Activated naive CD4-positive, alpha-beta T cell (primary cell): ENCODE measurements at places on chromosomes 5 and 9.

- no peak for DNase-seq
Observed at GRCh38 chr5:94802450-94802849, 184.0 kb downstream of the SLF1 start.

DNA sequence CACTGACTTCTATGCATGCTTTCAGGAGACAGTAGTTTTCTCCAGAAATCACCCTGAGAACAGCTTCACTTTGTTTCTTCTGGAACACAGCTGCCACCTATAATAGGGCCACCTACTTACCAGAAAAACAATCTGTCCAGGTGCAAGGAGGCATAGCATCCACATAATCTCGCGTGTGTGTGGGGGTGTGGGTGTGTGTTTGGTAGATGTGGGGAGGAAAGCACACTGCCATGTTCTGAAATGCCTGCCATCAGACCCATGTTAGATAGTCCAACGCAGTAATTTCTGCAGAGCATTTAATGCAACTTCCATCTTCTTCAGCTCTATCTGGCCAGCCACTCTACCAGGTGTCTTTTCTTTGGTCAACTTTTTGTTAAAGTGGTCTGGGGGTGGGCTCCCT lies 102.9 kb downstream of the ACER2 start:
- DNase-seq = no peak

- no peak for DNase-seq
Observed at GRCh38 chr9:129074106-129074505, 6.8 kb upstream of the DOLPP1 start.

DNA sequence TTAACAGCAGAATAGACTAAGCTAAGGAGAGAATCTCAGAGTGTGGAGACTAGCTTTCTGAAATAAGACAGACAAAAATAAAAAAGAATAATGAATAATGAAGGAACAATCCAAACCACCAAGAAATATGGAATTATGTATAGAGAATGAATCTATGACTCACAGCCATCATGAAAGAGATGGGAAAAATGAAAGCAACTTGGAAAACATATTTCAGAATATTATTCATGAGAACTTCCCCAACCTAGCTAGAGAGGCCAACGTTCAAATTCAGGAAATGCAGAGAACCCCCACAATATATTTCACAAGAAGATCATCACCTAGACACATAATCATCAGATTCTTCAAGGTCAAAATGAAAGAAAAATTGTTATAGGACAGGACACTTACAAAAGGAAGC lies 349.0 kb upstream of the MPDZ start:
- DNase-seq = no peak

GRCh38 chr9:16223074-16223871 lies 647.2 kb downstream of the BNC2 start:
- no peak for DNase-seq

DNA sequence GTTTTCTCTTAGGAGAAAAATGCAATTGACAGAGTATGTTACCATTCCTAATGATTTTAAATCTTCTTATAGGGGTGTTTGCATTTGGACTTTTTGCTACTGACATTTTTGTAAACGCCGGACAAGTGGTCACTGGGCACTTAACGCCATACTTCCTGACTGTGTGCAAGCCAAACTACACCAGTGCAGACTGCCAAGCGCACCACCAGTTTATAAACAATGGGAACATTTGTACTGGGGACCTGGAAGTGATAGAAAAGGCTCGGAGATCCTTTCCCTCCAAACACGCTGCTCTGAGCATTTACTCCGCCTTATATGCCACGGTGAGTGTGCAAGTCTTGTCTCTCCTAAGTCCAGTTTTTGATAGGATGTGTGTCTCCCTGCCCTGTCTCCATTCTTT lies 75.7 kb downstream of the BAAT start:
- no peak for DNase-seq

GRCh38 chr5:135272311-135272805 lies 126.7 kb downstream of the MACROH2A1 start:
- DNase-seq = no peak

DNA sequence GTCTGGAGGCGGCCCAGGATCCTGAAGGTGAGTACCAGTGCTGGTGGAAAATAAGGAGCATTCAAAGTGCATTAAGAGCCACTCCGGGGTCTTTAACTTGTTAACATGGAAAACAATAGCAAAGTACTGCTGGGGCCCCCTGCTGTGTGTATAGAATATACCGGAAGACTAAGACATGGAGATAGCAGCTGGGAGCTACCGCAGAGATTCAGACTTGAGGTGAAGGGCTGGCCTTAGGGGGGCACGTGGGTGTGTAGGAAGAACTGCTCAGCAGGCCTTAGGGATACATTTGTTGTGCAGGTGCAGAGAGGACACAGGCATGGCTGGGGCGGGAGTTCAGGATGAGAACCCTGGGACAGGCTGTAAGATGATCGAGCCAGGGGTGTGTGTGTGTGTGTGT lies 1.2 kb upstream of the DMRT1 start:
- DNase-seq = no peak

GRCh38 chr9:70603020-70603411 lies 188.6 kb upstream of the KLF9 start:
- no peak for DNase-seq

- no peak for DNase-seq
Observed at GRCh38 chr5:100823812-100824211, 79.3 kb downstream of the ST8SIA4 start.

DNA sequence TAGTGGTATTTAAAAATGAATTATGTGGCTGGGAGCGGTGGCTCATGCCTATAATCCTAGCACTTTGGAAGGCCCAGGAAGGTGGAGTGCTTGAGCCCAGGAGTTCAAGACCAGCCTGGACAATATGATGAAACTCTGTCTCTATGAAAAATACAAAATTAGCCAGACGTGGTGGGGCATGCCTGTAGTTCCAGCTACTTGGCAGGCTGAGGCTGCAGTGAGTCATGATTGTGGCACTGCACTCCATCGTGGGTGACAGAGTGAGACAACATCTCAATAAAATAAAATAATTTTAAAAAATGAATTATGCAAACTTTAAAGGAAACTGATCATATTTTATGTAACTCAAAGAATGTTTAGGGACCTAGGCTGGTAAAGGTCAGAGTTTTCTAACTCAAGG lies 310.8 kb upstream of the DMRT1 start:
- no peak for DNase-seq

- DNase-seq = no peak
Observed at GRCh38 chr5:100643473-100643872, 108.3 kb downstream of the FAM174A start.

- no peak for DNase-seq
Observed at GRCh38 chr5:2187687-2188086, 305.0 kb upstream of the IRX4 start.

DNA sequence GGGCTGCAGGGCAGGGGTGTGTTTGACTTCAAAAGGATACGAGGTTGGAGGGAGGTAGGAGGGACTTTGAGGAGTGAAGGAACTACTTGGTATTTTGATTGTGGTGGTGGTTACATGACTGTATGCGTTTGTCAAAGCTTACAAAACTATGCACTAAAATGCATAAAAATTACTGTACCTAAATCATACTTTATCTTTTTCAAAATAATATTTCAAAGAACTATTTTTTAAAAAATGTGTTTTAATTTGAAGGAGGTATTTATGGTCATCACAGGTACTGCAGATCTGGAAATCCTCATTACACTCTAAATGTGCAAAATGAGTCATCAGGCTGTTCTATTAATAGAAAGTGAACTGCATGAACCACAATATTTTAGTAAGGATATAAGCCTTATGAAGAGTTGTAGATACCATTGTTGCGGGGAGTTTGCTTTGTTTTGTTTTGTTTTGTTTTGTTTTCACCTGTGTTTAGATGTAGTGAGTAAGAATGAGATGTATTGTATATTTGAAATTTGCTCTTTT lies 116.9 kb downstream of the ARRDC3 start:
- DNase-seq = no peak

DNA sequence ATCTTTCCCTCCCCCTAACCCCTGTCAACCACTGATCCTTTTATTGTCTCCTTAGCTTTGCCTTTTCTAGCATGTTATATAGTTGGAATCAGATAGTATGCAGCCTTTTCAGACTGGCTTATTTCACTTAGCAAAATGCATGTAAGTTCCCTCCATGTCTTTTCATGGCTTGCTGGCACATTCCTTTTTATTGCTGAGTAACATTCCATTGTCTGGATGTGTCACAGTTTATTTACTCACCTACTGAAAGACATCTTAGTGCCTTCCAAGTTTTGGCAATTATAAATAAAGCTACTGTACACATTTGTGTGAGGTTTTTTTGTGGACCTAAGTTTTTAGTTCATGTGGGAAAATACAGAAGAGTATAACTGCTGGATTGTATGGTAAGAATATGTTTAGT lies 230.1 kb downstream of the PBX3 start:
- no peak for DNase-seq

GRCh38 chr5:160793530-160793899 lies 58.5 kb downstream of the ATP10B start:
- DNase-seq = no peak
